SK-MEL-5 (cell line): ENCODE measurements at places on chromosomes 12 and 14.

DNA sequence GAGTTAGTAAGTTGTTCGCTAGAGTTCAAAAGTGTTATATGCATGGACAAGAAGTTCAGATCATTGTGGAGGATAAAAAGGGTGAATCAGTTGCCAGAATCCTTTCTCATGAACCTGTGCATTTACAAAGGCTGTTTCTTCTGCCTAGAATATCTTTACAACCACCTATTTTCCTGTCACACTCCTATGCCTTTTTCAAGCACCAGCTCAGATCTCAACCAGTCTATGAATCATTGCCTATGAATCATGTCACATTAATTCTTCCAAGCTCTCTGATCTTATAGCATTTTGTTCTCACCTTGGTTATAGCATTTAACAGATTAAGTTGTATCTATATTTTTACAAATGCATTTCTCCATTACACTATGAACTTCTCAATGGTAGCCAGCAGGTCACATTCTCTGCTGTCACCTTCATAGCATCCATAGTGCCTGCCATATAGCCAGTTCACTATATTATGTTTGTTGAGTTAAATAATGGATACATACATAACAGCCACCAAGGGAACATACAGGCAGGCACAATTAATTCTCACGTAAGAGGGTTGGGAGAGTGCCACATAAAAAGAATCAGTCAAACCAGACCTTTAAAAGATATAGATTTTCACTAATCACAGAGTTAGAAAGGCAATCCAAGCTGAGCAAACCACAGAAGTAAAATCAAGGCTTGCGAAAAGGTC lies 573.0 kb downstream of the FOXG1 start:
- no peak for DNase-seq

GRCh38 chr12:26231470-26231869 lies 36.1 kb downstream of the SSPN start:
- no peak for DNase-seq

DNA sequence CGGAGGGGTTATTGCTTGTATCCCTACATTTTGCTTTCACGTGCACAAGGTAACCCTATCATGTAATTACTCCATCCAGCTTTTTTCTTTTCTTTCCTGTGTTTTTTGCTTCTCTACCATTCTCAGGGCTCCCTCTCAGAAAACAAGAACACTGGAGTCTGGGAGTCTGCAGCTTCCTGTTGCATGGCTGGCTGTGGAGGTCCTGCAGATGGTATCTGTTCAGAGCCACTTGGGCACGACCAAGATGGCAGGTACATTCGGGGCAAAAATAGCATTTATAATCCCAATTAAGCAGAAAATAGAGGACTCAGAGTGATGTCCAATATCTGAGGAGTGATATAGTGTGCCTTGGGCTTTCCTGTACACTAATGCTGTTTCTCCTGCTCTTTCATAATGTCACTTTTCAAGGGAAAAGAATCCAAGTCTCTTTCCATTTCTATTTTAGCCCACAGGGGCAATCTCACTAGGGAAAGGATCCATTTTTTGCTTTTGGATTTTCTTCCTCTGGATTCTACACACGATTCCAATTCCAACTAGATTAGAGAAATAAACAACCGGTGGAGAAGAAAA lies 3.2 kb upstream of the NUMB start:
- no peak for DNase-seq

DNA sequence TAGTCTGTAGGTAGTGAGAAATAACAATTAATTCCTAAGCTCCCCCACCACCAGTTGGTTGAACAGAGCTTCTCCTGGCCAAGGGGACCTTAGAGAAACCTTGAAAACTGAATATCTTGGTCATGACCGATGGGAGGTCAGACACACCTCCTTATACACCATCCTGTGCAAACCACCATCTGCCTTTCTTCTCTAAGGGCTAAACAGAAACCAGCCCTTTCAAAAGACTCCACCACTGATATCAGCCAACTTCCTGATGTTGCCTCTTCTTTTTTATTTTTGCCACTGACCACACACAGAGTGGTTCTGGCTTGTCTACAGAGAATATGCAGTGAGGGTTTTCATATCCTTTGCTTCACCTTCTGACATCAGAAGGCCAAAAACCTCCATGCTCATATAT lies 977.7 kb upstream of the SEL1L start:
- DNase-seq: no peak

- no peak for DNase-seq
These were observed at the start of gene NKX2-1 for GRCh38 chr14:36519431-36520321. Gene NKX2-1, minus strand, starts transcription at chr14:36520232. Its CDS starts 103 bp downstream, at chr14:36520129.

GRCh38 chr12:41073633-41074472 lies 114.3 kb upstream of the PDZRN4 start:
- DNase-seq: no peak

GRCh38 chr12:24424889-24425600 lies 475.6 kb upstream of the SOX5 start:
- DNase-seq: no peak

DNA sequence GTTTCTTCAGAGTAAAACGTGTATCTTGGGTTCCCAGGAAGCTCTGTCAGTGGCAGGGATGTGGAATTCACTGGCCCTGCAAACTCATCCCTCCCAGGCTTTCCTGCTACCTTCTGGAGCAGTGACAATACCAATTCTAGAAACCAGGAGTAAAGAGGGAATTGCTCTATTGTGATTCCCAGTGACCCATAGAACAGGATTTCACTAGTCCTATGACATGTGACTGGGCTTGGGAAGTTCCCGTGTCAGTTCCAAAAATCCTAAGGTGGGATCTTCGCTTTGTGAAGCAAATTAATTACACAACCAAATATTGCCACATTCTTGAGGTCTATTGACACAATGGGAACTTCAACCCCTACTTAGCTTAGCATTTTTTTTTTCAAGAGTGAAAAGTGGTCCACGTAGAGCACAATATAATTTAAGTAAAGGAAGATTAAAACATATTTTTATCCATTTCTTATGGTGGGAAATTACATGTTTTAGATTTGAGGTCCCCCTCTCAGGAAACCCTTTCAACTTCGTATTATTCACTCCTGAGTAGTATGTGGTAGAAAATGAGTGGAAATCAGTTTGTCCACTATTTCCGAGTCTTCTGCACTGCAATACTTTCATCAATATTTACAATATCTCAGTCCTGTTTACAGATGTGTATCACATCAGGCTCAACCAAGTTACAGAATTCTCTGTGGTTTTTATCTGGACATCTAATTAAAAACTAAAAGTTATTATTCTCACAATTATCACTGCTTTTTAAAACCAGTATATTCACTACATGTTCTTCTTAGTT lies 88.9 kb upstream of the SOX5 start:
- DNase-seq: no peak
